ENCODE measurements at places on chromosomes 11 and 22.

DNA sequence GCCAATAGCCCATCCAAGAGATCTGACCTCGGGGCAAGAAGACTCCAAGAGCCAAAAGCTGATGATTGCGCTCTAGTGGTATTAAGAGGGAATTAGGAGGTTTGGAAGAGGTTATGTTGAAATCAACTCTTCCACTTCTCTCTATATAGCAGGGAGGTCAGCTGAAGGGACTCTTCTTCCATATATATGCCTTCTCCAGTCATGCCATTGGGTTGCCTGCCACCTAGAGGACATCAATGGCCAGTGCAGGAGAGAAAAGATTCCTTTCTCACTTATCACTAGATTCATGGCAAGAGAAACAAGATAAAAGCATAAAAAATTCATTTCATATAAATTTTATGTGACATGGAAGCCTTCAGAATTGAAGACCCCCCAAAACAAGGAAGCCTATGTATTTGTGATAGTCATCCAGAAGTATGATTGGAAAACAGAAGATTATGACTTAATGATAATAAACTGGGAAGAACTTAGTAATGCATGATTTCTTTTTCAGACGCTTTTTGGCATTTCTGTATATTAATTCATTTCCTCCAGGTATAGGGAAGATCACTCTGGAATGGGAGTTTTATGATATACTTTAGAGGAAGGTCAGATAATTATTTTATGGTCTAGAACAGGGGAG is 435.1 kb upstream of the DDI1 start:
- DNase-seq = peak; percentile 52

- no peak for DNase-seq
These were observed 2.7 kb downstream of the CADM1 start for GRCh38 chr11:115501502-115501892.

DNA sequence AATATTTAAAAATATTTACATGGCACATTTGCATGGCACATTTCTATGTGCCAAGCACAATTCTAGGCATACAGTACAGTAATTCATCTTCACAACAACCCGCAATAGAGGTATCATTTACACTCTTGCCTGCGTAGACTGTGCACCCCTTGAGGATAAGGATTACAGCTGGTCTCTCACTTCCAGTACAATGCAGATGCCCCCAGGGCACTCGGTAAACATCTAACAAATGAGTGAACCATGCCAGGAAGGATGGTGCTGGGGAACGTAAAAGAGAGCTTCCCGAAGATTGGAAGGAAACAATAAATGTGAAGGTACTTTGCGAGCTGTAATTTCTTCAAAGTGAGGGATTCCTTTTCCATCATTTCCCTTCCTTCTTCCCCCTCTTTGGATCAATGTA is 1.3 kb downstream of the PRPF19 start:
- no peak for DNase-seq

DNA sequence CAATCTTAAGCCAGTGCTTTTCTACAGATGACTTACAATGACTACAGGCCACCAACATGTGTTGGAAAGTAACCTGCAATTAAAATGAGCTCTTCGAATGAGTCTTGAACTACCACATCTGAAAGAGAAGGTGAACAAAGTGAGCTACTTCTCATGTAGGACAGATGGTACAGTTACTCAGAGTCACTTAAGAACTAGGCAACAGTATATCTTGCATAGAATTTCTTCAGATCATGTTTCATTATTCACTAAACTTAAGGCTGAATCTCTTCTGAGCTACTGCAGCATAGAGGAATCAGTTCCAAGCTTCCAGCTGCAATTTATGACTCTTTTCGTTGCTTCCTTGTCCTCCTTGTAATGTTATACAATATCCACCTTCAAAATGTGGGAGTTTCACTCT is 270.9 kb downstream of the TTC28 start:
- DNase-seq = no peak

DNA sequence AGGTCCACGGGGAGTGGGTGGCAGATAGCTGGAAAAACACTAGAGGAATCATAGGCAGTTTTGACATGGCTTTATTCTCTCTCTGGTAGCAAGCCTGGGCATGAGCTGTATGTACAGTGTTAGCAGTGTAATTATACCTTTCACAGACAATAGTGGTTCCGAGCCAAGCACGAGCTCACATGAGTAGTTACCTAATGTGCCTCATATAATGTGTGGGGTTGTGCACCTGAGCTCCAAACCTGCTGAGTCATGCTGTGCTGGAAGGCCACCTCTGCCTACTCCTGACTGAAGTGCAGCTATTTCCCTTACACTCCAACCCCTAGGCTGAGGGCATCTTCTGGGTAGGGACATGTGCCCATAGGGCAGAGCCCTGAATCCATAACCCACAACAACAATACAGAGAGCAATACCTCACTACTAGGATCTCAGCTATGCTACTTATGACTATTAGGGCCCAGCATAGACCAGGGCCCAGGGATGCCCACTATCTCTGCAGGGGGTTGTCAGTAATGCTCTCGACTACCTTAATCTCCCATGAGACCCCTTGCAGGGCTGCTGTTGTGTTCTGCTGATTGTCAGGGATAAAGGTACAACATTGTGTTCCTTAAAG is 432.1 kb downstream of the DYNC2H1 start:
- DNase-seq = no peak

- DNase-seq = no peak
These were observed 71.5 kb downstream of the FCHSD2 start for GRCh38 chr11:73070653-73071052.

DNA sequence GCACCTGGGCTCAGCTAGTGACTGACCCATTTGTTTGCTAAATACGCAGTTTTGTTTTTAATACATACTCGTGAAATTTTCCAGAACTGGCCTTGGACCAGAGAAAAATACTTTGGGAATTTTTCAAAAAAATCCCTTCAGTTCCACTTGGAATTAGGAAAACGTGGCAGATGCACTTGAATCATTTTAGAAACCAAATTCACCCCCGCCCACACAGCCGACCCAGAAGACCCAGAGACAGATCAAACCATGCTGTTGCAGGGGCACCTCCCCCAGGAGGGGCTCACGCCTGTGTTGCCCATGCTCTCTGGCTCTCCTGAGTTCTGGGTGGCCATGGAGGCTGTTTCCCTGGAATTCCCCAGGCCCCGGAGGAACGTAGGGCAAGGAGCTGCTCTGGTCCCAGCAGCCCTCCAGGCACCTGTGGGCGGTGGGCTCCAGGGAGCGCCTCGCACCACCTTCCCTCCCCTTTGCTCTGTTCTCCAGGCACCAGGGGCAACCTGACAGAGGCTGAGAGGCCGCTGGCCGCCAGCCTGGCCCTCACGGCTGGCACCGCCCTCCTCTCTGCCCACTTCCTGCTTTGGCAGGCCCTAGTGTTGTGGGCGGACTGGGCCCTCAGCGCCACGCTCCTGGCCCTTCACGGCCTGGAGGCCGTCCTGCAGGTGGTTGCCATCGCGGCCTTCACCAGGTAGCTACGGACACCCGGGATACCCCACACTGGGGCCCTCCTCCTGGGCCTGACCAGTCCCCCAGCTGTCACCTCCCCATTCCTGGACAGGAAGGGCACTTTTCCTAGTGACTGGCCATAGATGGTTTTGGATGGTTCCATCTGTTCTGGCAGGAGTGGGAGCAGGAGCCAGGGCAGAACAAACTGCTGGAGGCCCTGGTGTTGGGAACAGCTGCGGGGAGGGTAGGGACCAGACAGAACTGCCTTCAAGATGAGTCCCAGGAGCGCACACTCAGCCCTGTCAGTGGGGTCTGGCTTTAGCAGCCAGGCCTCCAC is 3.3 kb upstream of the EPS8L2 start:
- DNase-seq = no peak

GRCh38 chr11:31652528-31652927 is 143.0 kb downstream of the ELP4 start:
- DNase-seq = no peak

GRCh38 chr11:126821827-126822226 is 178.7 kb downstream of the KIRREL3 start:
- DNase-seq = no peak

DNA sequence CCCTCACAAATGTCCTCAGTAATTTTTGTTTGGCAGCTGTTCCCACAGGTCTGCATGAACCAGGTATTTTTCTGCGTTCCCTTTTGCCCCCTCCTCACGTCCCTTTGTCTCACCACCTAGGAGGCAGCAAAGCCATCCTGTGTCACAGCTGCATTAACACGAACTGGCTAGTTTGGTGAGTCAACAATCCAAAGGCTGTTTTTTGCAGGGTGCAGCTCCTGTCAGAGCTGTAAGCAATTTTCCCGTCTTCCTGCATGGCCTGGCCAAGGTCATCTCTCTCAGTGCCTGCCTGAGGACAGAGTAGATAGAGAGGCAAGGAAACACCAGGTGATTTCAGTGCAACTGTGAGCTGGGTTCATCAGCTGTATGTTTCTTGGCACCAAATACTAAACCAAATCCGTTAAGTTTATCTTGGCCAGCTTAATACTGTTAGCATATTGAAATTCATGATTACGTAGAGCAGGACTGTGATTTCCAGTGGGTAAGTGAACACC is 20.6 kb upstream of the VSIG10L2 start:
- no peak for DNase-seq

- DNase-seq = no peak
These were observed 1014.1 kb upstream of the RAG2 start for GRCh38 chr11:37612146-37612545.

- no peak for DNase-seq
These were observed 55.7 kb downstream of the TEAD1 start for GRCh38 chr11:12729941-12730340.

GRCh38 chr11:10617551-10617950 is 49.1 kb upstream of the LYVE1 start:
- DNase-seq = no peak

DNA sequence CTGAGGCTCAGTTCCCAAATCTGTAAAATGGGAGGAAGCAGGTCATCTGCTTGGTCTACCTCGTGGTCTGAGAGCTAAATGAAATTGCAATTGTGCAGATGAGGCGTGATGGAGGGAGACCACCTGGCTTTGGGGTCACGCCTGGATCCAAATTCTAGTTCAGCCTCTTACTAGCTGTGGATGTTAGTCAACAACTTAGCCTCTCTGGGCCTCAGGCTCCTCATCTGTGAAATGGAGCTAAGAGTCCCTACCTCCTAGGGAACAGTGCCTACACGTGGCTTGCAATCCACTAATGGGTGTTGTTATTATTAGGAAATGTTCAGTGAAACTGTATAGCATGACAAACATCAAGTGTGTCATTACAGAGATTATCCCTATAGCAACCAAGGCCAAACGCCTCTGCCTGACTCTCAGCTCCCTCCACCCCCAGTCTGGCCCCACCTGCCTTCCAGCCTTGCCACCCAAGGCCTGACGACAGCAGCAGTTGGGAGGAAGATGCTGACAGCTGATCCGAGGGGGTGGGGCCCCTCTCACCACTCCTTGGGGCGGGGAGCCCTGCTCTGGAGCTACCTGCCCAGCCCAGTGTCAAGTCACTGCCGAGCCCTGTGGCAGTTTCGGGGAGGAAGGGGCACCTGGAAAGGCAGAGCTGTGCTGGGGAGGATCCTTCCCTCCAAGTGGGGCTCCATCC is 1.7 kb upstream of the RHOD start:
- DNase-seq = peak; percentile 78

- DNase-seq = peak; percentile 41
These were observed 761 bp upstream of the TMEM25 start for GRCh38 chr11:118530180-118530682.

GRCh38 chr11:25566298-25567200 is 765.4 kb upstream of the ANO3 start:
- no peak for DNase-seq

DNA sequence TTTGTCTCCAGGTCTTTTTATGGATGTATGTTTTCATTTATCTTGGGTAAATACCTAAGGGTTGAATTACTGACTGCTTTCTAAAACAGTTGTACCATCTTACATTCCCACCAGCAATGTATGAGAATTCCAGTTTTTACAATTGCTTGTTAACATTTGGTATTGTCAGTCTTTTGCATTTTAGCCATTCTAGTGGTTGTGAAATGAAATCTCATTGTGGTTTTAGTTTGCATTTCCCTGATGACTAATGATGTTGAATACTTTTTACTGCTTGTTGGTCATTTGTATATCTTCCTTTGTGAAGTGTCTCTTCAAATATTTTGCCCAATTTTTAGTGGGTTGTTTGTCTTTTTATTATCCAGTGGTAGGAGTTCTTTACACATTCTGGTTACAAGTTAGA is 92.8 kb downstream of the ARFGAP2 start:
- no peak for DNase-seq

GRCh38 chr22:27874185-27874584 is 44.9 kb downstream of the PITPNB start:
- DNase-seq = no peak

DNA sequence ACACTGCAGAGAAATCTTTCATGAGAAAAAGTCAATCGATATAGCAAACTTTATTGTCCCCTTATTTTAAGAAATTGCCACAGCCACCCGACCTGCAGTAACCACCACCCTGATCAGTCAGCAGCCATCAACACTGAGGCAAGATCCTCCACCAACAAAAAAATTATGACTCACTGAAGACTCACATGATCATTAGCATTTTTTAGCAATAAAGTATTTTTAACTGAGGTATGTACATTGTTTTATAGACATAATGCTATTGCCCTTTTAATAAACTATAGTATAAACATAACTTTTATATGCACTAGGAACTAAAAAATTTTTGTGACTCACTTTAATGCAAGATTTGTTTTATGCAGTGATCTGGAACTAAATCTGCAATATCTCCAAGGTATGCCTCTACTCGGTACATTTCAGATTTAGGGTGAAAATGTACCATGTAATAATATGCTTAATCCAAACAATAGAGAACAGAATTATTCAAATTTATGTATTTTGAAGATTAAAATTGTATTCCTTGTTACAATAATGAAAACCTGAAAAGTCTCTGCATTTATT is 79.2 kb upstream of the CEP126 start:
- DNase-seq = no peak

DNA sequence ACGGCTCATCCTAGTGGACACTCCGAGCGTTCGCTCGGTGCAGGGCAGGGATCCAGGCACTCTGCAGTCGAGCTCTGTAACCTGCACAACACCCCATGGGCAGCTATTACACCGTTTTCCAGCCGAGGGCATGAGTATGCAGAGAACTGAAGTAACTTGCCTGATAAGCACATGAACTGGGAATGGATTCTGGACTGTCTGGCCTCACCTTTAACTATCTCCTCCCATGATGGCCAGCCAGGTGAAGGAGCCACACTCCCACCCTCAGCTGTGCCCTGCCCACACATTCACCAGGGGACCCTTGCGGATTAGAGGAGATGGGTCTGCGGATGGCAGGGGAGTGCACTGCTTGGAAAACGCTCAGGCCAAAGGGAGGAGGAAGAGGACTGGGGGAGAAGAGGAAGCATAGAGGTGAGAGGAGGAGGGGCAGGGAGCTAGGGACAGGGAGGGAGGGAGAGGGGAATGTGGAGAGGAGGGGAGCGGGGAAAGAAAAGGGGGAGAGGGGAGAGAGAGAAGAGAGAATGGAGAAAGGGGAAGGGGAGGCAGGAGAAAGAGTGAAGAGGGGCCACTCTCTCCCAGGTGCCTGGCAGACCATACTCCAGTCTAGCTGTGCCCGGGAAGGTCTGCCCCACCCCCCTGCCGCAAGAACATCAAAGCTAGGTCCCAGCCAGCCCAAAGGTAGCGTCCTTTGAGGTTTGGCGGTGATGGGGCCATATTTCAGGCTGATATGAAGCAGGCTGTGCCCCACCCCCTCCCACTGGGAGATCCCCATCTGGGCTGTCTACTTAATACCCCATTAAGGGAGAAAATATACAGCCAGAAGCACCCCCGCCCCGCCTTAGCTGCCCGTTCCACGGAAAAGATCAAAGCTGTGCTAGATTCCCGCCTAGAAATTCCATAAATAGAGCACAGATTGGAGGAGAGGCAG is 33.2 kb upstream of the TCF20 start:
- no peak for DNase-seq

- DNase-seq = no peak
These were observed 10.9 kb downstream of the PDGFD start for GRCh38 chr11:104152941-104153505.

- no peak for DNase-seq
These were observed 23.5 kb downstream of the ARHGAP8 start for GRCh38 chr22:44775862-44776261.

Data from NCI-H1417 treated with DMSO at 0.1 percent for 48 hours (cell line).